ENCODE measurements at places on chromosomes 11 and 22.

DNA sequence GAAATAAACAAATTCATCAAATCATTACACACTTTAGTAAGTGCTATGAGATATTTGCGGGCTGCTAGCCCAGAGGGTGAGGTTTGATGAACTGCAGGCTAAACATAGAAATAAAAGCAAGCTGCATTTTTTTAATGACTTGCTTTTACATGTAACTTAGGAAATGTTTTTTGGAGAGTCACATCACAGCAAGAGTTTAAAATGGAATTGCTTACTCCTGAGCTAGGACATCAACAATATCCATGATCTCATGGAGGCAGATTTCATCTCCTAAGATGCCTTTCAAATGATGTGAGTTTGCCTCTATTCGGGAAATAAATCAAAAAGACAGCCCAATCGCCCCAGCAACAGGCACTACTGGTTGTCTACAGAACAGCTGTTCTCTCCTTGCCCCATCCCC is 73.4 kb upstream of the CD44 start:
- no peak for DNase-seq

- no peak for DNase-seq
These were observed at the start of gene FIBIN for GRCh38 chr11:26993965-26994457. FIBIN (plus strand) TSS chr11:26994112; CDS start chr11:26994527, 415 bp downstream.

GRCh38 chr22:27711012-27711411 is 90.5 kb downstream of the MN1 start:
- no peak for DNase-seq

- DNase-seq, result no peak
These were observed 298.0 kb upstream of the ZC3H12C start for GRCh38 chr11:109795234-109795633.

- DNase-seq, result no peak
These were observed 74.7 kb upstream of the APOA1 start for GRCh38 chr11:116911976-116912734.

- DNase-seq, result no peak
These were observed 19.4 kb downstream of the NPAT start for GRCh38 chr11:108203075-108203474.

DNA sequence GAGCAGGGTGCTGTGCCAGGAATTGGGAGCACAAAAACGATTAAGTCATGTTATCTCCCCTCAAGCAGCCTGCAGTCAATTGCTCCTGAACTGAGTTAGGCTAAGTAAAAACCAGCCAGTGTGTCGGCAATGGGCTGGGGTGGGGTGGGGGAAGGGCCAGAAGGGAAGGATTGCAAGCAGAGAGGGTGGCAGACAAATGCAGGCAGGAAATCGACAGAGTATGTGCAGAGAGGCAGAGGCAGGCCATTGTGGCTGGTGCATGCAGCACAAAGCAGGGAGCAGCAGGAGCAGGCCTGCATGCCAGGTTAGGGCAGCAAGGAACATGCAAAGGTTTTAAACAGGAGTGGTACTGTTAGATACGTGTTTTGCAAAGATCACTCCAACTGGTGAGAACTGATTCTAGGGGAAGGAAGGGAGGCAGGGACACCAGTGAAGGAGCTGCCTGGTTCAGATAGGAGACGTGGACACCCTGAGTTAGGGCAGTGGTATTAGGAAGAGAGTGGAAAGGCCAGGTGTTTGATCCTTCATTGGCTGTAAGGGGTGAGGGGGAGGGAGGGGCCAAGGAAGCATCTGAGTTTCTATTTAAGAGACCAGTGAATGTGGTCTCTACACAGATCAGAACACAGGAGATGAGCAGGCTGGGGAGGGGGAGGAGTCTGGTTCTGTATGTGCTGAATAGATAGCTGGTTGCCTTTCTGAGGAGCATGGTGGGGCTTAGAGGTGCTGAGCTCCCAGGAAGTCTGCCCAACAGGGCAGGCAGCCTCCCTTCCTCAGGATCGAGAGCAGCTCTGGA is 70.8 kb upstream of the PHOX2A start:
- no peak for DNase-seq

- DNase-seq, result no peak
These were observed 21.6 kb downstream of the DGCR6L start for GRCh38 chr22:20298110-20298802.

DNA sequence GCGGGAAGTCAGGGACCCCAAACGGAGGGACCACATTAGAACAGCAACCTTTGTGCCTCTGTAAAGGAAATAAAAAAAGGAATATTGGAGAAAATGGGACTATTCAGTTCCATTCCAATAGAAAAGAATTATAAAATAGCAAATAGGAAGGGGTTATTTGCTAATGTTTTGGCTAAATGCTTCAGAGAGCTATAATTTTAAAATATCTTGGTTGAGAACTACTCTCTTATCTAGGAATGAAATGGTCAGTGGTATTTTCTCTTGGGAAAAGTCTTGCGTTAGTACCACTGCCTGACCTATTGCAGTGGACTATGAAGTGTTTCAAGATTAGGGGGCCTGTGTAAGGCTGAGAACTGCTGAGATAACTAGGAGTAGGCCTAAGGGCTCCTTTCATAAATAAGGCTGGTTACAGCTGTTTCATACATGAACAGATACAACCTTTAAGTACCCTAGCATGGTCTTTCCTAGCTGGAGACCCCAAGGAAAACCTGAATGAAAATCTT is 6.9 kb upstream of the WEE1 start:
- no peak for DNase-seq

DNA sequence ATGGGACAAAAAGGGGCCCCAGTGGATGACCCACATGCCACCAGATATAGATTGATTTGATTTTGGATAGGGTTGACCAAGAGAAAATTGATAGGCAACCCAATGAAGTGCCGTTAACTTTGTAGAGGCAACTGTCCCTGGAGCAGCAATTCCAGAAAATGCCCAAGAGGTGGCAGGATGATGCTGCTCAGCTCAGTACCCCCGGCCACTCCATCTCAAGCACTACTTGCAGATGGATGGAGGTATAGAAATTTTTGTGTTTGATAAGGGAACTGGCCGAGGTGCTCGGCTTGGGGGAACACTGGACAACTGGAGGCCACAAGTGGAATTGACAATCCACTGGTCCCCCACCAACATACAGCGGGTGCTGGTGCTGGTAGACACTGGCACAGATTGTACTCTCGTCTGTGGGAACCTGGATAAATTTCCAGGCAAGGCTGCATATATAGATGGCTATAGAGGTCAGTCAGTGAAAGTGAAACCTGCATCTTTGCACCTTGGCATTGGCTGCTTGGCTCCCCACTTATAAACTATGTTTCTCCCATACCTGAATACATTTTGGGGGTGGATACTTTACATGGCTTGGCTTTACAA is 86.3 kb downstream of the CCDC83 start:
- no peak for DNase-seq

- DNase-seq, result no peak
These were observed 106.7 kb downstream of the MORC2 start for GRCh38 chr22:30861688-30862552.

DNA sequence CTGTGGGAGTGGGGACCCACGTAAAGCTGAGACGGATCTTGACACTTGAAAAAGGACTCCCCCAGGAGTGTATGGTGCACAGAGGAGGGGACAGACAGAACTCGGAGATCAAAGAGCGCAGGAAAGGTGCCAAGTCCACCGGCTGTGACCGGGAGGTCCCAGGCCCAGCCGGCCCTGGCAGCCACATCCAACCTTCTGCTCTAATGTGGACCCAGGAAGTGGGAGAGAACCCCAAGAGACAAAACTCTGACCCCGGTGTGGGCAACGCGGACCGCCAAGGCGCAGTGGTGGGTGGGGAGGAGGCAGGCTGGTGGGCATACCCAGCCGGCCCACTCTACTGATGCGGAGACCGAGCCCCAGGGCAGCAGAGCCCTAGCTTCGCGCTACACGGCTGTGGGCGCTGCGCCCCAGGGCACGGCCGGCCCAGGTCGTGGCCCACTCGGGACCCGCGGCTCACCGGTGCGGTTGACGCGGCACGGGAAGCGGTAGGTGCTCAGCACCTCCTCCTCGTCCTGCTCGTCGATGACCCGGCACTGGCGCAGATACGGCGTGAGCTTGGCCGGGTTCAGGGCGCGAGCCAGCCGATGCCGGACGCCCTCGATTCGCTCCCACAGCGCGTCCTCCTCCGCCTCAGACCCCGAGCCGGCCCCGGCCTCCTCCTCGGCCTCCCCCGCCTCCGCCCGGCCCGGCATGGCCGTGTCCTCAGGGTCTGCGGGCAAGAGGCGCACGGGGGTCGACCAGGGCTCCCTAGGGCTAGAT is 527 bp downstream of the CARD10 start:
- no peak for DNase-seq

GRCh38 chr11:122746050-122746478 is 90.5 kb downstream of the UBASH3B start:
- no peak for DNase-seq

- no peak for DNase-seq
These were observed 114.7 kb downstream of the BUD13 start for GRCh38 chr11:116657842-116658825.

GRCh38 chr11:117744471-117745150 is 52.4 kb downstream of the DSCAML1 start:
- no peak for DNase-seq

GRCh38 chr11:64358536-64358906 is 441 bp upstream of the RPS6KA4 start:
- no peak for DNase-seq

DNA sequence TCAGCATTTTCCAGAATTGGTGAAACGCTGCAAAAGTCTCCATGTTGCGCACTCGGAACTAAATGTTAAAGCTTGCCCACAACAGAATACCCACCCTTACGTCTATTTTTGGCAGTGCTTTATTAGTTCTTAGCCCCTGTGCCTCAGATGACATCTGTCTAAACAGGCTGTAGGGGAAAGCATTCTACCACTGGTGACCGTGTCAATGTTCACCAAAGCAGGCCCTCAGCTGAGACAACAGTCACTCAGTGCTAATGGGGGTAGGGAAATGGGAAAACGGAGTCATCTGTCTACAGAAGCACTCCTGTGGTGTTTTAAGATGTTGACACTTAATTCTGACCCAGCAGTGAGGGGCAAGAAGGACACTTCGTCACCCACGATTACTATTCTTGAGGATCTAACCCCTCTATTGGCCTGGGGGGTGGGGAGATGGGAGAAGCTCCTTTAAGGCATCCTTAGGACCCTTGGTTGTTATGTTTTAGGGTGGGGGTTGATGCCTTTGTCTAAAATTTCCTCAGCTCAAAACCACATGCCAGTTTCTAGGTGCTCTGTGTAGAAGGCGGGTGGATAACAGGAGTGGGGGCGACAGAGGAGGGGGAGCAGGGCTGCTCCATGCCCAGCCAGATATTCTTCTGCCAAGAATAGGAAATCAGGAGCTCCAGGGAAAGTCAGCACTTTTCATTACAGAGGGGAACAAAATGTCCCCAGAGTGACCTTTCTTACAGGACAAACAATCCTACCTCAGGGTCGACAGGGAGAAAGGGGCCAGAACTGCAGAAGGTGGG is 15.6 kb upstream of the MFRP start:
- no peak for DNase-seq

DNA sequence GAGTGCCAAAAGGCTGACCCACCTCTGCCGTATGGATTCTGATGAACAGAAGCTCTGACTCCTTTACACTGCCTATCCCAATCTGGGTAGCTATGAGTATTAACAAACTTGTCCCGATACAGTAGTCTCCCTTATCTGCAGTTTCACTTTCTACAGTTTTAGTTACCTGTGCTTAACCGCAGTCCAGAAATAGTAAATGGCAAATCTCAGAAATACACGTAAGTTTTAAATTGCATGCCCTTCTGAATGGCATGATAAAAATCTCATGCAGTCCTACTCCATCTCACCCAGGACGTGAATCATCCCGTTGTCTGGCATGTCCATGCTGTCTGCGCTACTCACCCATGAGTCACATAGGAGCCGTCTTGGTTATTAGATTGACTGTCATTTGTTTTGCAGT is 68.8 kb downstream of the SNX19 start:
- DNase-seq, result no peak

DNA sequence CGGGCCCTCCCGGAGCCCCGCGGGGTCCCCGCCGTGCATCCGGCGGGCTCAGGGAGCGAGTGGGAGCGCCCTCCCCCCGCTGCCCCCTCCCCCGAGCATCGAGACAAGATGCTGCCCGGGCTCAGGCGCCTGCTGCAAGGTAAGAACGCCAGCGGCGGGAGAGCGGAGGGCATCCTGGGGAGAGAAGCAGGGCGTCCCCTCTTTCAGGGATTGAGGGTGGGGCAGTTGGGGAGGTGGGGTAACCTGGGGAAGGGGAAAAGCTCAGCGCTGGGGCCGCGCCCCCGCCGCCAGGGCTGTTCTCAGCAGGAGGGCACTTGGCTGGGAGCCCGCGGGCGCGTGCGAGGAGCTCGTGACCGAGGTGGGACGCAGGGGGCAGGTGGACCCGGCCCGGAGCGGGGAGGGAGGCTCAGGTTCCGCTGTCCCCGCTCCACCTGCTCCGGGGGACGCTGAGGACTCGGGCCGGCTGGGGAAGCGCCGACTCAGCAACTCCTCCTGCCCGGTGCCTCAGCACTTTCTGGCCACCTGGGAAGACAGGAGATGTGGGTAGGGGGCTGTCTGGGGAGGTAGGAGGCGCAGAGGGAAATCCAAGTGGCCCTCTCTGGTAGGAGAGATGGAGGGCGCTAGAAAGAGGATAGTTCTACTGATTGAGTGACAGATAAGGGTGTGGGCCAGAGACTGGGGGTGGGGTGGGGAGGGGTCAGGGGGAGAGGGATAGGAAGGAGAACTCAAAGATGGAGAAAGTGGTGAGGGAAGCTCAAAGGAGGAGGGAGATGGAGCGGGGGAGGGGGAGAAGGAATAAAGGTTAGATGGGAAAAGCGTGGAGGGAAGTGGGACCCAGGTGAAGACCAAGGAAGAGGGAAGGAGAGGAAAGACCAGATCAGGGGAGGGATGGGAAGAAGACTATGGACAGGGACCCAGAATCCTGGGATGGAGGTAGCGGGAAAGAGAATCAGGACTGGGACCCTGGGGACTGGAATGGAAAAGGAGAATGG is 726 bp downstream of the RTN4RL2 start:
- DNase-seq, result no peak

- DNase-seq, result no peak
These were observed 652.0 kb upstream of the CCDC90B start for GRCh38 chr11:83938148-83938547.

GRCh38 chr11:14318581-14318981 is 40.4 kb downstream of the RRAS2 start:
- DNase-seq, result no peak

DNA sequence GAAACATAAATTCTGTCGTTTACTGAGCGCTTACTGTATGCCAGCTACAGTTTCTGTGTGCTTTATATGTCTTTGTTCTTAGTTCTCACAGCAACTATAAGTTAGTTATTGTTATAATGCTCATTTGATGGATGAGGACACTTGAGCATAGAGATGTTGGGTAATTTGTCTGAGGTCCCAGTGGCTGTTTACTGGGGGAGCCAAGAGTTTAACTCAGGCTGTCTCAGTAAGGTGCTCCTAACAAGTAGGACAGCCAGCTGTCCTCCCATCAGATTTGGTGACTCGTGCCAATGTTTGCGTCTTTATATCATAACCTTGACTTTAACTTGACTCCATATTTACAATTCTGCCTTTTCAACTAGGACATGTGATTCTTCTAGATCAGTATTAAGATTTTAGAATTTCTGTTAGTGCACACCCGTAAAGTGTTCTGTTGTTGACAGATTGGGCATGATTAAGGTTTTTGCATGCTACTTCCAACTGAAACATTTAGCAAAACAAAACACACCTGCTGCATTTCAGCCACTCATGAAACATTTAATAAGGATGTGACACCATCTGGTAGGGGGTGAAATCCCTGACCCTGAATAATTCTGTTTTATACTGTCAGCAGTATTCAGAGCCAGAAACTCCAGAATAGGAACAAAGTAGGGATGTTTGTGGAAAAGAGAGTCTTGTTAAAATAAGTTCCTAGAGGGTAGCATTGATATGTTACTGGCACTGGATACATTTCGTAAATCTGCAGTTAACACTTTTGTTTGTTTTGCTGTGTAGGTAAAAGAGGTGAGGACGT is 1.9 kb downstream of the REXO2 start:
- no peak for DNase-seq

- no peak for DNase-seq
These were observed 42.0 kb upstream of the HORMAD2 start for GRCh38 chr22:30038219-30038618.

All from activated T-cell treated with anti-CD3 and anti-CD28 coated beads for 1 hour (primary cell).